ENCODE measurements at places on chromosomes 7 and 10. TPM values are rescaled to one million over a fixed set of nuclear protein-coding genes. Genes with fewer than 3 reads are reported as not detected.

DNA sequence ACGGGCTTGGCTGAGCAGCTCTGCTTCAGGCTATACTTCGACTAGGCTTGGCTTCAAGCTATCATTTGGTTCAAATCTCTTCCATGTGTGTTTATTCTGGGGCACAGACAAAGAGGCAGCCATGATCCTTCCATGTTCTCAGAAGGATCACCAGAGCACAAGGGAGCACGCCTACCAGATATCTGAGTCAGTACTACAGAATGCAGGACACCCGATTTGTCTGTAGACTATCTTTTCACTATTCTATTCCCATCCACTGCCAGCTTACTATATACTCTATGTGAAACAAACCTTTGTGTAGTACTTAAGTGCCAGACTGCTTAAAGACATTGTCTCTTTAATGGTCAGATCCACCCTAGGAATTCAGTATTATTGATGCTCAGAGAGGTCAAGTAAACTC is 35.1 kb downstream of the CH25H start:
- no peaks in the 10 kb centered on the region for H3K36me3 ChIP-seq
- DNase-seq, result no peak

DNA sequence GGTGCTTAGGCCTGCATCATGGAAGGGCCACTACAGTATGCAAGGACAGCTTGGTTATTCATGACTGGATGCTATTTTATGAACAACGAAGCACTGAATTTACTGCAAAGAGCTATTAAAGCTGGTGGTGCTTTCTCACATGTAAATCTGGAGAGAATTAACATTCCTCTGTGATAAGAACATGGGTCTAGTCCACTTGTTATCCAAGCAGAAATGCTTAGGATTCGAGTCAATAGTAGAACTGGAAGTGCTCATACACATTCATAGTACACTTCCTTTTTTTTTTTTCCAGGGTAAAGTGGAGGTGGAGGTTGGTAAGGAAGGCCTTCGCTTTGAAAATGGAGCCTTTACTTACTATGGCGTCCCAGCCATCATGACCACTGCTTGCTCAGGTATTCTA is 35.0 kb downstream of the CNNM1 start:
- no peak overlapping the region for H3K4me3 ChIP-seq
- no peak for DNase-seq
- H3K36me3 ChIP-seq, result no peaks in the 10 kb centered on the region
- no peaks in the 10 kb centered on the region for H3K4me1 ChIP-seq
- H3K27me3 ChIP-seq, result no peaks in the 10 kb centered on the region

The MRLN gene
- total RNA-seq, result not detected

DNA sequence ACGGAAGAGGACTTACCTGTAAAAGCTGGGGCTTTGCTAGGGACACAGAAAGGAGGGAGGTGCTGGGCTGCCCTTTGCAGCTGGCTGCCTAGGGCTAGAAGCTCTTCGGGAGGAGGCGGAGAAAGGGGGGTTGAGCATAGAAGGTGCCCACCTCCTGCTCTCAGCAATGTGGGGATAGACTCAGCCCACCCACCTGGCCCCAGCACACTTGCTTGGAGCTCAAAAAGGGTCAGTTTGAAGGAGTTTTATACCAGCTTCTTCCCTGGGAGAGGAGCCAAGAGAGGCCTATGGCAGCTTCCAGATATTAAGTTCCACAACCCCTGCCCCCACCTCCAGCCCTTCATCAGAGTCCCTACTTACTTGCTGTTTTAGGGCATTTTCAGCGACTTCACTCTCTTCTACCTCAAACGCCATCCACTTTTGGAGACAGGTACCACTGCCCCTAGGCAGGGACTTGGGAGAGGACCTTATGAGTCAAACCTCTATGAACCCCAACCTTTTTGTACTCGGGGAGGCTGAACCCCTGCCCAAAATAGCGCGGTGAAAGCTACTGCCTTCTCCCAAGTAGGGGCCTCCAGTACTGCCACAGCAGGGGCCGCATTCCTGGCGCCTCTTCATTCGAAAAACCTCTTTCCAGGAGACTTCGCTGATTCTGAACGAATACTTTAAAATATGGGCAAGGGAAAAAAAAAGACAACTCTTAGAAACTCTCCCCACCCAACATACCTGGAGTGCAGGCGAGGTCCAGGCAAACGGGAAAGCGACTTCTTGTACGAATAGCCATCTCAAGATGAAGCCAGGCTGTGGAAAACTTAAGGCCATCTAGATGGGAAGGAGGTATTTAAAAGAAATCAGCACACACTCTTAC is 1.2 kb upstream of the EVX1 start:
- peak; percentile 73 for DNase-seq
- H3K4me1 ChIP-seq, result peaks cover 45% of the 10 kb centered on the region
- peaks cover 100% of the 10 kb centered on the region for H3K27me3 ChIP-seq
- no peak overlapping the region for H3K27ac ChIP-seq

GRCh38 chr10:98388101-98388655 is 26.8 kb downstream of the PYROXD2 start:
- H3K27me3 ChIP-seq, result no peaks in the 10 kb centered on the region
- H3K27ac ChIP-seq, result no peak overlapping the region
- no peaks in the 10 kb centered on the region for H3K36me3 ChIP-seq
- H3K4me3 ChIP-seq, result no peak overlapping the region
- no peaks in the 10 kb centered on the region for H3K4me1 ChIP-seq
- peak; percentile 16 for DNase-seq

The GPR158 gene
- total RNA-seq, result 0.09 TPM

DNA sequence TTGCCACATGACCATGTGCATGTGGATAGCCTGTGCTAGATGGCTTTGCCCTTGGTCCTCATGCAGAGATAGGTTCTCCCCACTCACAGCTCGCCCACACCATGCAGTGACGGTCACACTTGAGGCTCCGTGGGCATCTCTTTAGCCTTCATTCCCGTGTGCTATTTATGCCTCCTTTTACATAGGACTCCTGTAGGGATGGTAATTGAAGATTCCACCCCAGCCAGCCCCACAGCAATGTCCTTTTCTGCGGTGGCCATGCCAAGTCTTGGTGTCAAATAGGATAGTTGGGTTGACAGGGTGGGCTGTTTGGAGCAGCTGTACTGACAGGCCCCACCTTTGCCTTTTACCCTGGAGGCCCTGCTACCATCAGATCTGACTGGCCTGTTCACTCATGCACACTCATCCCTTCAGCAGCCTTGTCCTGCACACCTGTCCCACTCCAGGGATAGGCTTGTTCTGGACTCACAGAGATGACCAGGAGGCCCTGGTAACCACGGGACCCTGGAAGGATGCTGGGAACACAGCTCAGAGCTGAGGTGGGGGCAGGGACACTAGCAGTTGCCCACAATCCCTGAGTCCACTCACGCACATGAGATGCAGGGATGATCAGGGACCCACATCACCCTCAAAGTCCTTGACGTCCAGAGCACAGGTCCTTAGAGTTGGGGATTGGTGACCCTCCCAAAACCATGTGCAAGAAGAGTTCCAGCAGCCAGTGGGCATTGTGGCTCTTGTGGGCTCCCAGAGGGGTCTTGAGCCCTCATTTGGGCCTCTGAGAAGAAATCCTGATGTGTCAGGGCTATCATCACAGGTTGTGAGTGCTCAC is 71.2 kb downstream of the ADCY1 start:
- H3K4me1 ChIP-seq, result no peaks in the 10 kb centered on the region
- no peak overlapping the region for H3K4me3 ChIP-seq
- H3K27ac ChIP-seq, result no peak overlapping the region
- H3K36me3 ChIP-seq, result no peaks in the 10 kb centered on the region

The SLC18A3 gene
- not detected for total RNA-seq

The CUZD1 gene
- 0.74 TPM for total RNA-seq

DNA sequence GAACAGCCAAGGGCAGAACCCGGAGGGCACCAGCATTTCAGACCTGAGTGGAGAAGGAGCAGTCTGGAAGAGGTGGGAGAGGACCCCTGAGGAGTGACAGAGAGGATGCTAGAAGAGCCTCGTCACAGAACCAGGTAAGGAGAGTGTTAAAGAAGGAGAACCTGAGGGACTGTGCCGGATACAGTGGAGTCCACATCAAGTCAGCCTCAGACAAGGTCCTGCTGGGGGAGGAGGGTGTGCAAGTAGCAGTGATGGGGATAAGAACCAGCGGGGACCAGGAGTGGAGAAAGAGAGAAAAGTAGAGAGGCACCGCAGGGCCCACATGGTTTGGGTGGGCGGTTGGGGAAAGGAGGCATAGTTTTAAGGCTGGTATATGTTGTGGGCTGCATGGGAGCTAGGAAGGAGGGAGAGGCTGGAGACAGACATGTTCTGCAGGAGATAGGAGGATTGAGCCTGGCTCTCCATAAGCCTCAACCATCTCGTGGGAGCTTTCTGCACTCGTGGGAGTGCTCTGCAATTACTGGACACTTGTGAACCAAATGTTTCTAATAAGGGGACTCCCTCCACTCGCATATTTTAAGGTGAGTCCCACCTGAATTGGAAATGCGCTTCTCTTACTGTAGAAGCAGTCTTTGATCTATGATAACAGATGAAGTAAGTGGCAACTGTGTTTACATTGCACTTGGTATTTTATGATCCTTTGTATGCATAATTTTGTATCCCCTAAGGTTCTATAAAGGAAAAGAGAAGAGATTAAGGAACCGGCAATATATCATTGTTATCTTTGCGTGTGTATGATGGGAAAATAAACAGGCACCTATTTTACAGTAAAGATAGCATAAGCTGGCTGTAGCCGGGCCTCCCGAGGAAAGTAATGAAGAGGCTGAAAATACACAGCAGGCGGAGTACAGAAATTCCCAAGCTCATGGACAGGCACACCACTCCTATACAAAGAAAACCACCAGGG is 154.8 kb downstream of the ADAM12 start:
- no peak for DNase-seq
- no peak overlapping the region for H3K4me3 ChIP-seq
- no peak overlapping the region for H3K27ac ChIP-seq
- no peaks in the 10 kb centered on the region for H3K36me3 ChIP-seq
- H3K4me1 ChIP-seq, result peaks cover 19% of the 10 kb centered on the region

The POR gene
- 61.0 TPM for total RNA-seq

GRCh38 chr7:137804836-137805235 is 41.9 kb downstream of the DGKI start:
- no peaks in the 10 kb centered on the region for H3K4me1 ChIP-seq
- H3K27ac ChIP-seq, result no peak overlapping the region
- H3K4me3 ChIP-seq, result no peak overlapping the region
- H3K27me3 ChIP-seq, result no peaks in the 10 kb centered on the region
- H3K36me3 ChIP-seq, result no peaks in the 10 kb centered on the region

The TMEM213 gene
- total RNA-seq, result not detected

GRCh38 chr10:79431428-79431827 is 14.0 kb downstream of the ZCCHC24 start:
- no peak for DNase-seq
- no peaks in the 10 kb centered on the region for H3K27me3 ChIP-seq
- peaks cover 22% of the 10 kb centered on the region for H3K4me1 ChIP-seq
- H3K27ac ChIP-seq, result no peak overlapping the region
- H3K36me3 ChIP-seq, result no peaks in the 10 kb centered on the region

- no peaks in the 10 kb centered on the region for H3K4me1 ChIP-seq
- no peak overlapping the region for H3K27ac ChIP-seq
- no peak for DNase-seq
- no peak overlapping the region for H3K4me3 ChIP-seq
Observed at GRCh38 chr10:17793823-17794644, 15.1 kb upstream of the MRC1 start.

- H3K36me3 ChIP-seq, result no peaks in the 10 kb centered on the region
- no peak overlapping the region for H3K27ac ChIP-seq
- H3K4me1 ChIP-seq, result no peaks in the 10 kb centered on the region
Observed at GRCh38 chr10:7092603-7093002, 318.2 kb downstream of the SFMBT2 start.

DNA sequence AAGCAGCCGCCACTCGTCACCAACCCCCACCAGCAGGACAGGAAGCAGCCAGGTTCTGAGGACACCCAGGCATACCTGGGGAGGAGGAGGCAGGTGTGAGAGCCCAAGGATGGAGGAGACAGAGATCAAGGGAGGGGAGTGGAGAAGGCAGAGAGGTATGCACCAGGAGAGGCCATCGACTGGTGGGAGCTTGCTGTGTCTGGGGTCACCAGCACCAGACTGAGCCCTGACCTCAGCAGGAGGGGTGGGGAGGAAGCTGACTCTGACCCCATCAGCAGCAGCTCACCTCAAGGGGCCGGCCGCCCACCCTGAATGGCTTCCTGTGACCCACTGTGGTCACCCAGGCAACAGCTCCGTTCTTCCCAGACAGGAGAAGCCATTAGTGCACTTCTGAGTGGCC is 7.8 kb downstream of the VIPR2 start:
- peaks cover 1% of the 10 kb centered on the region for H3K27me3 ChIP-seq
- H3K36me3 ChIP-seq, result no peaks in the 10 kb centered on the region
- no peak overlapping the region for H3K4me3 ChIP-seq
- H3K4me1 ChIP-seq, result peaks cover 18% of the 10 kb centered on the region
- no peak for DNase-seq

The NUDT1 gene
- total RNA-seq, result 63.9 TPM

GRCh38 chr7:38427279-38427955 is 154.0 kb upstream of the TARP start:
- H3K4me1 ChIP-seq, result no peaks in the 10 kb centered on the region
- no peak for DNase-seq
- H3K36me3 ChIP-seq, result no peaks in the 10 kb centered on the region
- H3K27me3 ChIP-seq, result no peaks in the 10 kb centered on the region
- H3K4me3 ChIP-seq, result no peak overlapping the region

DNA sequence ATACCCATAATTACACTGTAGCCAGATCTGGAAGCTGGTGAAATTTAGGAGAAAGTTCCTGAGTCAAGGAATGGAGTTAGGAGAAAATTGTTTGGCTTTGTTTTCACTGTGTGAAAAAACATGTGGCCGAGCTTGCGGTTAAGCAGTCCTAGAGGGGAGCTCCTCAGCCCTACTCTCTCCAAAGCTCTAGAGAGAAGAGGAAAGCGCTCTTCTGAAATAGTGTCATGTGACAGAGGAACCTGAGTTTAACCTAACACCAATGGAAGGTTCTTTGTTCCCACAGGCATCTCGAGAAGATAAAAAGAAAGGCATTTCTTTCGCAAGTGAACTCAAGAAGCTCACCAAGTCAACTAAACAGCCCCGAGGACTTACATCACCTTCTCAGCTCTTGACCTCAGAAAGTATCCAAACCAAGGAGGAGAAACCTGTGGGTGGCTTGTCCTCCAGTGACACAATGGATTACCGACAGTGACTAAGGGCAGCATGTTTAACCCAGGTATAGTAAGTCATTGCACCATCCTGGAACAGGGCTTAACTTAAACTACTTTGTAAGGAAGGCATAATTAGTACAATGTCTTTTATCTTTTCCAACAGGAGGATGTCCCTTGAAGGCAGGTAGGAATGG is 38.0 kb downstream of the NOC3L start:
- H3K36me3 ChIP-seq, result peaks cover 8% of the 10 kb centered on the region
- no peaks in the 10 kb centered on the region for H3K4me1 ChIP-seq
- H3K27ac ChIP-seq, result no peak overlapping the region
- no peak overlapping the region for H3K4me3 ChIP-seq

GRCh38 chr10:49521062-49521461 is 17.9 kb downstream of the ERCC6 start:
- H3K27me3 ChIP-seq, result no peaks in the 10 kb centered on the region
- no peak overlapping the region for H3K27ac ChIP-seq
- no peak for DNase-seq
- peaks cover 6% of the 10 kb centered on the region for H3K4me1 ChIP-seq
- no peak overlapping the region for H3K4me3 ChIP-seq
